ENCODE measurements at places on chromosomes 16 and 17.

- no peak for DNase-seq
Observed at GRCh38 chr16:86248310-86248905, 261.9 kb upstream of the FOXF1 start.

DNA sequence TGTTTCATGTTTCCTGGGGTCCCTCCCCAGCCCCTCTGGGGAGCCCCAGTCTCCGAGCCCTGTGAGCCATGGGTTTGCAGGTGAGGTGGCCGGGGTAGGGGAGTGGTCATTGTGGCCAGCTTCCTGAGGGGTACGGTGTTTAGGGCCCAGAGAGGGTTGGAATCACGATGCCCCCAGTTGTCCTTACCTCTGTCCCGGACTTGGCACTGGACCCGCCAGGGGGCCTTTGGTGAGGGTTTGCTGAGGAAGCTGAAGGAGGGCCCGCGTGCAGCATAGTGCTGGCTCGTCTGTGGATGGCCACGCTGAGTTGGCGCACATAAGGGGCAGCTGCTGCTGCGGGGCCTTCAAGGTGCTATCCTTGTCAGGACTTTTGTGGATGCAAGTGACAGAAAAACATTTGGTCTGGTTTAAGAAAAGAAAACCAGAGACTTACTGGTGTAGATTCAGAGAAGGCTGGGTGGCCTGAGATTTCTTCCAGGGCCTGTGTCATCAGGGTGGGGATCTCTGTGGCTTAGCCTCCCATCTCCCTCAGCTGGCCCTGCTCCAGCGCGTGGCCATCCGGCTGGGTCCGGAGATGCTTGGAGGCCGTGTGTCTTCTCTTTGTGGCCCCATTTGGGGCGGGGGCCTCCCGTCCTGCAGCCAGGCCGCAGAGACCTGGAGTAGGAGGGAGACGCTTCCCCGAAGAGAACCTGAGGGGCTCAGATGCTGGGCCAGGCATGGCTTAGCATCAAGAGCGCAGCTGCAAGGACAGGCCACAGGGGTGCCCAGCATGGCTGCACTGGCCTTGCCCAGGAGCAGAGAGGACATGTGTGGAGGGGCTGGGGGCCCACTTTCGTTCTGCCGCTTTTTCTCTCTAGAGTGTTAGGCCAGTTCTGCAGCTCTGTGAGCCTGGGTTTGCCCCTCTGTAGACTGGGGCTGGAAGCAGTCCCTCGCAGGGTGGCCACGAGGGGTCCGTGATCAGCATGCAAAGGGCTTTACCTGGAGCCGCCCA lies 33.7 kb upstream of the NUDT16L1 start:
- DNase-seq, result no peak

- DNase-seq, result no peak
Observed at GRCh38 chr16:85856585-85856984, 42.4 kb upstream of the IRF8 start.

GRCh38 chr17:46117117-46117516 lies 76.1 kb downstream of the KANSL1 start:
- DNase-seq, result no peak

- DNase-seq, result no peak
Observed at GRCh38 chr17:2694381-2695242, 17.0 kb downstream of the CLUH start.

GRCh38 chr16:12936391-12936790 lies 35.0 kb downstream of the SHISA9 start:
- no peak for DNase-seq

DNA sequence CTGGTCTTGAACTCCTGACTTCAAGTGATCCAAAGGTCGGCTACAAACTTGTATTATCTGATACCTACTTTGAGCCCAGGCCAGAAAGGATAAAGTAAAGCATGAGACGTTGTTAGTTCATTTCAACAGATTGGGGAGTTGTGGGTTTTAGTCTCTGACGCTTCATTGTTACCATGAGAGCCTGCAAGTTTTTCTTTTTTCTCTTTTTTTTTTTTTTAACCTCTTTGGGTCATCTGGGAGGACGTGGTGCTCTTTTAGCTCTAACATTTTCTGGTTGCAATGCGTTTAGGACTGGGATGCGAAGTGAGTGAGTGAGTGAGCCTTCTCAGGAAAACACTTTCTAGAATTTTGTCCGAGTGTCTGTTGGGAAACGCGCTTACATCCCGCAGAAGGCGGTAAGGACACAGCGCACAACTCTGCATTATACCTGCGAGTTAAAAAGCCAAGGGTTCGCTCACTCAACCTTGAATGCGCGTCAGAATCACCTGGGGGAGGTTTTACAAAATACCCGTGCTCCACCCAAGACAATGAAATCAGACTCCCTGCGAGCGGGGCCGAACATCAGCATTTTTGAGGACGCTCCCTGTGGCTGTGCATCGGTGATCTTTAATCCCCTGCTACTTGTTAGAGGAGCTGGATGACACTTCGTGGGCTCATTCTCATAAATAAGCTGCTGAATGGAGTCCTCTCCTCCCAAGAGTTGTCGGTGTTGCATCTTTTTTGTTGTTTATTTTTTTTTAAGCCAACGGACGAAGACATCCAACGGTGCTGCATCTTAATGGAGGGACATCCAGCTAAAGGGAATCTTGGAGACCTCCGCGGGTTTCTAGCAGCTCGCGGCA lies 629 bp upstream of the RNF135 start:
- no peak for DNase-seq

DNA sequence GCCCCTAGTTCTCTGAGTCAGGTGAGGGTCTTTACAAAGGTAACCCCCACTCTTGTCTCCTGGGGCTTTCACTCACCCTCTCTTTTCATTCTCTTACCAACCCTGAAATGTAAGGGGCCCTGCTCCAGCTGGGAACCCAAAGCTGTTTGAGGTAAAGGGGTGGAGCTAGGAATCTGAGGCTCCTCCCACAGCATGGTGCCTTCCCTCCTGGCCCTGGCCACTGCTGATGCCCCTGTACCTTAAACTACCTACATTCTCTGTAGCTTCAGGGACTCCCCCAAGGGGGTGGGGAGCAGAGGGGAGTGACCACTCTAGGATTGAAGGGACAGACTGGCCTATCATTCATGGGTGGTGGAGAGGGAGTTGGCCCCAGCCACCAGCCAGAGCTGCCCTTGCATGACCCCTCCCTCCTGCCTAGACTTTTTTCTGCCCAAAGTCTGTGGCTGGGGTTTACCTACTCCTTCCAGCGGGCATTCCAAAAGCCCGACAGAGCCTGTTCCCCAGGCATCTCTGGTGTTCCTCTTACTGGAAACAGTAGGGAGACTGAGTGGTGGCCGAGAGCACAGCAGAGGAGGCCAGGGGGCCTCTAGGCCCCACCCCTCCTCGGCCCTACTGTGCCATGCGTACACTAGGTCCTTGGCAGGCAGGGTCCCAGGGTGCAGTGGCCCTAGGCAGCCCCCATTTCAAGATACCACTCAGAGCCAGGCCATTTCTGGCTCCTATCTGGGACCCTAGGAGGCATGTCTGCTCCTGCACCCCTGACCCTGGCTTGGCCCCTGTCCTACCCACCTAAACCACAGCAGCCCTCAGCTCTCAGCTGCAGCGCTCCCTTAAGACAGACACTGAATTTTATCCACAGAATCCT lies 9.5 kb downstream of the DOK4 start:
- no peak for DNase-seq

DNA sequence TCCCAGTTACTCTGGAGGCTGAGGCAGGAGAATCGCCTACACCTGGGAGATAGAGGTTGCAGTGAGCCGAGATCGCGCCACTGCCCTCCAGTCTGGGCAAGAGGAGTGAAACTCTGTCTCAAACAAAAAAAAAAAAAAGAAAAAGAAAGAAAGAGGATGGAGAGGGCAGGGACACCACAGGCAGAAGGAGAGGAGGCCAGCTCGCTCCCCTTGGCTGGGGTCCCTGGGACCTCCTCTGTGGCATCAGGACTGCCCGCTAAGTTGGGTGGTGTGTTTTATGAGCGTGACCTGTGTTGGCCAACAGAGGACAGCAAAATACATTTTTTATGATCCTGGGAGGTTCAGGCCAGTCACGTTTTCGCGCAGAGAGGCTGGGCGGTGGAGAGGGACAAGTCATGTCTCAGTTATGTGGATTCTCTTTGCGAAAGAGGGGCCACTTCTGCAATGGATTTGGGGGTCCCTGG lies 229.6 kb downstream of the MRTFB start:
- DNase-seq, result peak; percentile 53

DNA sequence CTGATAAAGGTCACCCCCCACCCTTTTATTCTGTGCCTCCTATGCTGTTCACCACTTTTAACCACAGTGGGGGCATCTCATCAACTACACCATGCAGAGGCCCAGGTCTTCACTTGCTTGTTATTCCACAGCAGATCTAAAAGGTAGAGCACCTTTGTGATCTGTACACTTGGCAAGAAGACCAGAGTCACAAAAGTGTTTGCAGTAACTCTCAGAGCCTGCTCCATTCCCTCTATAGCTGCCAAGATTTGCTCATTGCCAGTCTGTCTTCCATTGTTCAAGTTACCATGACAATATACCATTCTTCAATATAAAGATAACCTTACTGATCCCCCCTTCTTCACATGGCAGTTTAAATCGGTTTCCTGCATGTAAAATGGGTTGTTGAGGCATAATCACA lies 180.0 kb downstream of the TOX3 start:
- DNase-seq, result no peak

DNA sequence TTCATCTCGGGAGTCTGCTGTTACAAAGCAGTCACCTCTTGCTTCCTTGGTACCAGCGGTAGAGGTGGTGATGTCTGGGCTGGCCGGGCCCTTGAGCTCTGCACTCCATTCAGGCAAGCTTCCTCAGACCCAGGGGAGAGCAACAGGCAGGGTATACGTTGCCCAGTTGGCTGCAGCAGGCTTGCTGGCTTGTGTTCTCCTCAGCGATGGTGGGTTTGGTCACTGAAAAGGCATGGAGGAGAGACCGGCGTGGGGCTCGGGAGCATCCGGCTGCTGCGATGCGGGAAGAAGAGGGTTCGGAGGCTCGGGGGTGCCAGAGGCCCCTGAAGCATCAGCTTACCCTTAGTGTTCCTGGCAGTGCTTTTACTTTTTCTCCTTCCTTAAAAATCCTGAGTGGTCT lies 25.8 kb downstream of the SAP30BP start:
- no peak for DNase-seq
